ENCODE measurements at places on chromosomes 1 and 21. TPM values are rescaled to one million over a fixed set of nuclear protein-coding genes. Genes with fewer than 3 reads are reported as not detected.

S100A1 gene
- not detected for total RNA-seq

- no peaks in the 10 kb centered on the region for H3K27me3 ChIP-seq
- H3K4me3 ChIP-seq = no peak overlapping the region
- no peak overlapping the region for H3K27ac ChIP-seq
- H3K4me1 ChIP-seq = no peaks in the 10 kb centered on the region
These were observed 4.2 kb downstream of the PROK1 start for GRCh38 chr1:110455151-110455550.

- no peak overlapping the region for H3K27ac ChIP-seq
- DNase-seq = no peak
- H3K27me3 ChIP-seq = peaks cover 8% of the 10 kb centered on the region
- peak overlapping the region; percentile 33 for H3K4me3 ChIP-seq
These were observed 2.2 kb downstream of the CLIC6 start for GRCh38 chr21:34670962-34671348.

- H3K4me1 ChIP-seq = no peaks in the 10 kb centered on the region
These were observed 2.5 kb downstream of the FTCD start for GRCh38 chr21:46152927-46153246.

DNA sequence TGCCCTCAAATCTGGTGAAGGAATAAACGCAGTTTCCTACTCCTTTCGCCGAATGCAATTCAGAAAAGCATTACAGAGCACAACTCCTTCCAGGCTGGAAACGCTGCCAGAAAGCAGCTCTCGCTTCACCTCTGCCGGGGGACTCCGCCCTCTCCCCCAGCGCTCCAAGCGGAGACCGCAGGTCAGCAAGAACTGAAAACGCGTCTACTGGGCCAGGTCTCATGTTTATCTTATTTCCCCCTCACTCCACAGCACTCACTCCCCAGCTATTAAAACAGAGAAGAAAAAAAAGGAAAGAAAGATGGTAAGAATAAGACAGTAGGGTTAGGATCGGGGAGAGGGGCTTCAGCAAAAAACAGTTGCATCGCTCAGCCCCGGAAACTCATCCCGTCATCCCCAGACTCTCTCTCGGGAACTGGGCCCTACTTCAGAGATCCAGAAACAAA lies 833 bp upstream of the RCOR3 start:
- peaks cover 6% of the 10 kb centered on the region for H3K4me1 ChIP-seq
- H3K27me3 ChIP-seq = no peaks in the 10 kb centered on the region
- peaks cover 15% of the 10 kb centered on the region for H3K36me3 ChIP-seq
- H3K27ac ChIP-seq = peak overlapping the region; percentile 89
- peak overlapping the region; percentile 87 for H3K4me3 ChIP-seq
- peak; percentile 49 for DNase-seq

- H3K36me3 ChIP-seq = peaks cover 26% of the 10 kb centered on the region
- H3K4me3 ChIP-seq = peak overlapping the region; percentile 78
- peak overlapping the region; percentile 97 for H3K27ac ChIP-seq
- H3K27me3 ChIP-seq = no peaks in the 10 kb centered on the region
These were observed 953 bp upstream of the NDUFS2 start for GRCh38 chr1:161200992-161201835.

GRCh38 chr1:74713849-74714248 lies 19.0 kb downstream of the CRYZ start:
- DNase-seq = no peak
- H3K27ac ChIP-seq = no peak overlapping the region
- no peak overlapping the region for H3K4me3 ChIP-seq
- peaks cover 65% of the 10 kb centered on the region for H3K36me3 ChIP-seq
- H3K4me1 ChIP-seq = no peaks in the 10 kb centered on the region

DNA sequence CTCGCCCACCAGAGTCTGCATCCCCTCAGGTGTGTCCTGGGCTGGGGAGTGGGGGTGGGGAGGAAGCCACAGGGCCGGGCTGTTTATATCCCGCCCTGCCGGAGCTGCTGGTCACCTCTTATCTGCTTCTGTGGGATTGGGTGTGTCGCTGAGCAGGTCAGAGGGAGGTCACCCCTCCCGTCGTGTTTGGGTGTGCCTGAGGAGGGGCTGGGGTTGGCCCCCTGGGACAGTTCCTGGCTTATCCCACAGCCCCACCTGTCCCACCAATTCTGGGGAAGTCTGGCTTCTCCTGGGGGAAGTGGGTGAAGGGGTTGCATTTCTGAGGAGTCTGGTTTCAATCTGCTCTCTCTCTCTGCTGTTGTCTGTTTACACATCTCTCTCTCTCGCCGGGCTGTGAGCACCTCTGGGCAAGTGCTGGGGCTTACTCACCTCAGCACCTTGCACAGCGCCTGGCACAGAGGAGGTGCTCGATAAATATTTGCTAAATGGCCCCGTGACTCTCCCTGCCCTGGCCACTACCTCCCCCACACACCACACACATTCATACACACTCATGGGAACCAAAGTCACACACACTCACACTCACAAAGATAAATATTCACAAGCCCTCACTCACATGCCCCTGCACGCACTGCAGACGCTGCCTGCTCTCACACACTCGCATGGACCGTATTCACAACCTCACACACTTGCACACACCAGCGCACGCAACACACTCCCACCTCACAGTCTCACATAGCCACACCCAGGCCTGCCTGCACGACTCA lies 8.3 kb downstream of the ELF3 start:
- H3K4me3 ChIP-seq = no peak overlapping the region
- DNase-seq = no peak
- no peaks in the 10 kb centered on the region for H3K36me3 ChIP-seq
- no peak overlapping the region for H3K27ac ChIP-seq
- no peaks in the 10 kb centered on the region for H3K27me3 ChIP-seq

DNA sequence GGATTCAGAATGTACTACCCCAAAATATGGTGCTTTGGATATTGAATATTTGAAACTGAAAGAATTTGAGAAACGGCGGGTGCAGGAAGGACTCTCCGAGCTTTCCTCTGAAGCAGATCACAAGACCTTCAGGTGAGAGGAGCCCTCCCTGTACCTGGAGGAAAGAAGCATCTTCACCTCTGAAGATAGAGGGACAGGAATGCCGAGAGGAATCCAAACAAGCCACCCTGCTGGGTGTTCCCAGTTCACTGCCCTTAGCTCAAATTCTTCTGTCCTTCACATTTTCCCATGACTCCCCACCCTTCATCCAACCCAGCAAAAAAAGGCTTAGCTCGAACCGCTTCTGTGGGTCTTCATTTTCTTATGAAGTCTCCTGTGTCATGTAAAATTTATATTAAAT lies 18.2 kb upstream of the PADI2 start:
- no peaks in the 10 kb centered on the region for H3K27me3 ChIP-seq
- H3K27ac ChIP-seq = no peak overlapping the region
- H3K4me3 ChIP-seq = no peak overlapping the region
- no peaks in the 10 kb centered on the region for H3K4me1 ChIP-seq
- DNase-seq = no peak
- no peaks in the 10 kb centered on the region for H3K36me3 ChIP-seq

TSTD1 gene
- total RNA-seq = 49.8 TPM

DNA sequence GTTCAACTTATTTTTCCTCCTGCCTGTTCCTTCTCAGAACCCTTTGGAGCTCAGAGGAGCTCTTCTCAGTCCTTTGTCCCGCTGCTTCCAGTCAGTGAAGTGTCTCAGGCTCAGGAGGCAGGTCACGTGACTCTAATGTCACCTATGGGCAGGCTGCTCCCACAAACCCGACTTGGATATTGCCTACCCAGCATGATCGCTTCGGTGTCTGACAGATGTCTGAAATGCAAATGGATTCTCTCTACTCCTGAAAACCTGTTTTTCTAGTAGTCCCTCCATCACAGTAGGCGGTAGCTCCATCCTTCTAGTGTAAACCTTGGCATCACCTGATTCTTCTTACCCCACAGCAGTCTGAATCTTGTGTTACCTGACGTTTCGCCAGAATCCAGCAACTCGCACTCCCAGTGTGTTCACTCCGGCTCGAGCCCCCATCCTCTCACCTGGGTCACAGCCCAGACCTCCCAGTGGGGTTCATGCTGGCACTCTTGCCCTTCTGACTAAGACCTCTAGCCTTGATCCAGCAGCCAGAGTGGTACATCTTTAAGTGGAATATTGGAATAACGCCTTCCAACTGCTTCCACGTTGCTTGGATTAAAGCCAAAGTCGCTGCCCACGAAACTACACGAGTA lies 5.4 kb downstream of the PADI6 start:
- no peak overlapping the region for H3K4me3 ChIP-seq
- no peaks in the 10 kb centered on the region for H3K36me3 ChIP-seq
- no peak for DNase-seq

DNA sequence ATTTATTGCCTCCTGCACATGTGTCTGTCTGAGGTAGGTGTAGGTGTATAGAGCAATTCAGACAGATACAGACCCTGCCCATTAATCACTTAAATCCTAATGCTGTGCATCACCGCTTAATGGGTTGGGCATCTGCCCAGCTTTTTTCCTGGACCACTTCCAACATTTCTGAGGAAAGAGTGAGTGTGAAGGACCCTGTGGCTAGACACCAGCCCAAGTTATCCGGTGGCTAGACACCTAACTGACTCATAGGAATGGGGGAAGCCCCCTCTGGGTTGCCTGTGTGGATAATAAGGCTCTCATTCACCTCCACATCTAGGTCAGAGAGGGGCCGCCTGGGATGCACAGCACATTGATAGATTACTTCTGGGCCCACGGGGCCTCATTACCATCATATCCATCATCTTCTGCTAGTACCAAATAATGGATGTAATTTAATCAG lies 121.1 kb upstream of the RAVER2 start:
- H3K27ac ChIP-seq = no peak overlapping the region
- H3K27me3 ChIP-seq = no peaks in the 10 kb centered on the region
- no peak overlapping the region for H3K4me3 ChIP-seq
- H3K4me1 ChIP-seq = no peaks in the 10 kb centered on the region
- DNase-seq = no peak

DNA sequence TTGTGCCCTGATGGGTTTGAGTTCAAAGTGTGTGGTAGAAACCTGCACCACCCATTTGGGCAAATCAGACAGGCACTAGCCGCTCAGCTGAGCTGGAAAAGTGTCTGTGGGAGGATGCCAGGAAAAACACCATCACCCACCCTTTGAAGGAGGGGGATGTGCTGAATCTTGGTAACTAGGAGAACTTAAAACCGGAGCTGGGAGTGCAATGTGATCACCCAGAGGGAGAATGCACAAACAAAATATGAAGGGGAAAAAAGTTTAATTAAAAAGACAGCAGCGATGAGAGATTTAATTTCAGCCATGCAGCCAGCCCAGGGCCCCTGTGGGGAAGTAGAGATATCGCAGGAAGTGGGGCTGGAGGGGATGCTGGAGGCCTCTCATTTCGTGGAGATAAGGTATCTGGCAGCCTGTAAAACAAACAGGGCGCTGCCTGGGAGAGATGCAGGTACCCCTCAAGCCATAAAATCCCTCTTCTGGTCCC lies 86.8 kb upstream of the BCAR3 start:
- H3K36me3 ChIP-seq = no peaks in the 10 kb centered on the region
- H3K27ac ChIP-seq = no peak overlapping the region

AMPD1 gene
- total RNA-seq = not detected

GRCh38 chr1:34946211-34946610 lies 16.8 kb upstream of the DLGAP3 start:
- DNase-seq = no peak
- H3K4me3 ChIP-seq = no peak overlapping the region
- H3K27ac ChIP-seq = no peak overlapping the region
- peaks cover 2% of the 10 kb centered on the region for H3K27me3 ChIP-seq

Data from naive thymus-derived CD4-positive, alpha-beta T cell (primary cell).